ENCODE measurements at places on chromosomes 7 and 10.
A peak's percentile ranks its signal among the peaks of the same experiment; 100 is the strongest.

DNA sequence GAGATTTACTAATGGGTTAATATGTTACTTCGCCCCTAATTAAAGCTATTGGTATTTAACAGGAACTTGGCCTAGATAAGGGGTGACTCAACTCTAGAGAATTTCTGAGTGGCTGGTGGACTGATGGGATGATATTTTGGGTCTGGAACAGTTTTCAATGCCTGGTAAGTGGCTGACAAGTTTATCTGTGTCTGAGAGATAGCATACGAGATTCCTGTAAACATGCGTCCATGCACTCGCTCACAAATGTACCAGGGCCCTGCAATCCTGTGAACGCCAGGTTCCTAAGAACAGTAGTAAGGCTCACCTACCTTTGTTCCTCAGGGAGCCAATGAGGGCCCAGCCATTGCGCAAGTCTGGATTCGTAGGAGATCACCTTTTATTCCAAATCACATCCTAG, 683.8 kb upstream of the ANKRD30A start:
- no peak for DNase-seq

DNA sequence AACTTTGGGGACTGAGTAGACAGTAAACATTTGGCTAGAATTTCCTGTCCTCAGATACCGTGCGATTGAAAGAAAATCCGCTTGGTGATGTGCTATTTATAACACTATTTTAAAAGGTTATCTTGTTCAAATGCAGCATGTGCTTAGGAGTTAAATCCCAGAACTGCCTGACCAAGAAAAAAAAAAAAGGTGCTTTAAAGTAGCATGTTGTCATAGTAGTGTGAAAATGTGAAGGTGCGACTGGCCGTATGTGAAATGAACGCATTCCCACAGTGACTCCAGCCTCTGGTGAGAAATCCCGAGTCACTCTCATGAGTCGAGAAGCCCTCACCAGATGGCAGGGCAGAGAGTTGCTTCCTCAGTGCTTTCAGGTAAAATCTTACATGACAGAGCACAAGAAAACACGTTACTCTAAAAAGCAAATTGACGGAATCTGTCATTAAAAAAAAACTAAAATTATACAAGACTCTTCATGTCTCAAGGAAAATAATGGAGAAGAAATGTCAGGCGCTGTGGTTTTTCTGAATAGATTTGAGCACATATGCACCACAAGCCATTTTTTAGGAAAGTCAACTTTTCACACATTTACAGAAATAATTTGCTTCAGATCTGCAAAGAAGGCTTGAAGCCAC, 18.4 kb upstream of the KLF6 start:
- DNase-seq: peak; percentile 28

DNA sequence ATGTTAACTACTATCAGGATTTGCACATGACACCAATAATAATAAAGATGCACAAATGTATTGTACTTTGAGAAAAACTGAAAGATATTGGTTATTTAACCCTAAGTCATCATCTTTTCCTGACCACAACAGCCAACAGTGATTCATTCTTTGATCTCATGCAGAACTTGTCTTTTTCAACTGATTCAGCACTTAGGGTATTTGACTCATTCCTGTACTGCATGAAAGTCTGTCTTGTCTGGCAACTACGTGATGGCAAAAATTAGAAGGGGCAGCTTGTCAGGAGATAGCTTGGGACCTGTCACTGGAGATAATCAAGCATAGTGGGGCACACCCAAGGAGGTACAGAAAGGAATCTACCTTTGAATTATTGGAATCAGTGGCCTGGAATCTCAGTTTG, 77.8 kb upstream of the LRRC17 start:
- DNase-seq: peak; percentile 13

- DNase-seq: no peak
Measured at GRCh38 chr7:150311146-150311545, 12.0 kb upstream of the LRRC61 start.

GRCh38 chr10:86413046-86413728, 46.6 kb upstream of the GRID1 start:
- peak; percentile 66 for DNase-seq

- DNase-seq: peak; percentile 79
Measured at GRCh38 chr7:102935450-102936115, 22.8 kb downstream of the LRRC17 start.

- DNase-seq: no peak
Measured at GRCh38 chr7:92808635-92809034, 27.7 kb downstream of the CDK6 start.

- DNase-seq: no peak
Measured at GRCh38 chr7:74598558-74598957, 59.0 kb upstream of the GTF2I start.

- DNase-seq: no peak
Measured at GRCh38 chr7:92767437-92767836, 68.9 kb downstream of the CDK6 start.

DNA sequence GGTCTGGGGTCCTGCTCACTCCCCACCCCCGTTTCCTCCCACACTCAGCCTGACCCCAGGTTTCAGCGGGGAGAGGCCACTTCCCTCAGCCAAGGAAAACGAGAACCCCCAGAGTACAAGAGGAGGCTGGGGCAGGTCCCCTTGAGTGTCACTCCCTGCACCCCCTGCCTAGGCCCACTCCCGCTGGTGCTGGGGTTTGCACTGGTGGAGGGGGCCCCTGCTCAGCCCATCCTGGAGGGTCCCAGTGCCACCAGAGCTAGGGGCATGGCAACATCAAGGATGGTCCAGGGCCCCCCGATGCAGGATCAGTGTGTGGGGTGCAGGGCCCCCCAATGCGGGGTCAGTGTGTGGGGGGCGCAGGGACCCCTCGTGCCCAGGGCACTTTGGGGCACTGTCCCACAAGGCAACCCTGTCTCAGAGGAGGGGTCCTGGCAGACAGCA, 70.5 kb upstream of the KCTD7 start:
- no peak for DNase-seq

Data from inflammatory macrophage (primary cell).